HL-60 (cell line): ENCODE measurements at places on chromosomes 13 and 19.

GRCh38 chr19:17306285-17306714, 628 bp downstream of the MRPL34 start:
- no peak for DNase-seq

GRCh38 chr19:7512400-7512851, 3.5 kb upstream of the ZNF358 start:
- DNase-seq = no peak

- peak; percentile 57 for DNase-seq
These were observed at the start of gene RCBTB1 for GRCh38 chr13:49585220-49586157. Gene RCBTB1, minus strand, starts transcription at chr13:49585558. Its CDS starts 18,279 bp downstream, at chr13:49567279.

- DNase-seq = no peak
These were observed 191.4 kb downstream of the COL4A1 start for GRCh38 chr13:110115591-110115990.

GRCh38 chr19:10567656-10568055, 1.1 kb downstream of the CDKN2D start:
- DNase-seq = no peak

GRCh38 chr19:56312787-56313657, 1.6 kb downstream of the ZSCAN5A start:
- DNase-seq = no peak

- no peak for DNase-seq
These were observed 373.0 kb upstream of the SLITRK1 start for GRCh38 chr13:84255226-84255797.

- DNase-seq = no peak
These were observed 28.7 kb downstream of the ZMYM5 start for GRCh38 chr13:19834704-19835103.
